SIG-M5 (cell line): ENCODE measurements at places on chromosomes 2 and 18.

GRCh38 chr2:177717831-177718618 lies 325.5 kb downstream of the AGPS start:
- DNase-seq = no peak

- no peak for DNase-seq
Measured at GRCh38 chr2:85277416-85278158, 50.2 kb downstream of the TGOLN2 start.

GRCh38 chr2:206031162-206031784 lies 54.7 kb downstream of the INO80D start:
- DNase-seq = peak; percentile 3

DNA sequence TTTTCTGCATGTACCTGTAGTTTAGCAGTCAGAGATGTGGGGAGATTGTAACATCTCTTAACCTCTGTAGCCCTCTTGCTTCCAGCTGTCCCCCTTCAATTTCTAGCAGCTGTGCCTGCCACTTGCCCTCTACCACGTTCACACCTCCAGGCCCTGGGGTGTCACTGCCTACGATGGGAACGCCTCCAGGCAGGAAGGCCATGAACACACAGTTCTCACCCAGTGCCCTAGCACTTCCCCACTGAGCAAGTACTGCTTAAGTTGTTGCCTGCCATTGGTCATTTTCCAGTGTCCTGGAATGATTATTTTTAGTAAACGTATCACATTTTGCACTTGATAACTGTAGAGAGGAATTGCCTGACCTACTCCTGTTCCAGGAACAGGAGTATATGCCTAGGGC lies 77.1 kb upstream of the B3GNT7 start:
- DNase-seq = no peak

DNA sequence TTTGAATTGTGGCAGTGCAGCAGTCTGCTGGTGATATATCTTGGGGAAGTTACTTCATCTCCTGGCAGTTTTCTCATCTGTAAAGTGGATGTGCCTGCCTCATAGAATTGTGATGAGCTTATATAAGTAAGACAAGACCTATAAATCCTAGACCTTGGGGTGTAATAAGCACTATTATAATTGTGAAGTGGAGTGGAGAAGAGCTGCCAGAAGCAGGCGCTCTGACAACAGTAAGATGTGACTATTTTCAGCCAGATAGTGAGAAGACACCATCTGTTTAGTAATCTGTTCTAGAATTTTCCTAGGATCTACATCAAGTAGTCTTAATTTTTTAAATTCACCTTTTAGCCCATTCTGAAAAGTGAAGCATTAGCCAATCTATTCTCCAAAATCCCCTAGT lies 85.6 kb upstream of the TSPYL6 start:
- DNase-seq = no peak

- DNase-seq = no peak
Measured at GRCh38 chr2:179528576-179529069, 264.0 kb upstream of the SESTD1 start.

- DNase-seq = no peak
Measured at GRCh38 chr18:35174745-35175144, 66.1 kb upstream of the ZNF397 start.

- no peak for DNase-seq
Measured at GRCh38 chr2:85648619-85649018, 19.4 kb downstream of the SFTPB start.
